ENCODE measurements at places on chromosomes 7 and 10.

GRCh38 chr7:7416031-7416858 is 119.4 kb downstream of the COL28A1 start:
- DNase-seq: peak; percentile 10

GRCh38 chr7:100840470-100841100 is 11.9 kb upstream of the SLC12A9 start:
- no peak for DNase-seq

DNA sequence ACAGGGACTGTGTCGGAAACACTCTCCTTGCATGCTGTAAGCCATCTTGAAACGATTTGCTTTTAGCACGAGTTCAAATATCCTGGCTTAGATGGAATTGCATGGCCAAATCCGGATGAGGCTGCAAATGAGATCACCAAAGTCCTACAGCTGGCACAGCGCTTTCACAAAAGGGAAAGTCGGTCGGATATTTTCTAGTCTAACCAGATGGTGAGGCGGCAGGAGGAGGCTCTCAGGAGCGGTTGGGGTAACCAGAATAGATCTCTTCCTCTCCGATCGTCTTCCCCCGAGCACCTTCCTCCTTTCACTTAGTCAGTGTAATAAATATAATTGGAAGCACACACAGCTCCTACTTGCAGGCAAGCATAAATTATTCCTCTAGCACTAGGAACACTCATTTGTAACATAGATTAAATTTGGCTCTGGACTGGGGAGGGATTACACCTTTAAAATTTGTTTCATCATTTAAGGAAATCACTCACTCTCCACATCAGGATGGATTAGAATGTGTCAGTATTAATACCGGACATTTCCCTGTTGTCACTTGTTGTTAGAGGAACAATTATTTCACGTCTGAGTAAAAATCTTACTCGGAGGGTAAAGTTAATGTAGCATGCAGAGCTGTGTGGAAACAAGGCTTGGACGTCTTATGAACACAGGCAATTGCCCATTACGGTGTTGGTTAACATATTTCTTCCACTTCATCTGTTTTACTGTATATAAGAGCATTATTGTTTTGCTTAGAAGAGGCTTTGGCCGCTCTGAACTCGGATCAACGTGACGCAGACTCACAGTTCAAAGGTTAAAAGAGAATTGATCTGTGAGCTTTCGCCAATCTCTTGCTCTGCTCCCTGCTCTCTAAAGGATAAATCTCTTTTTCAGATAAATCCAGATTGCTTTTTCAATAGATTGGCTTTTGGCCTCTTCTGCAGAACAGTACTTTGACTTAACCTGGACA is 857.9 kb downstream of the TYW1 start:
- DNase-seq: no peak

GRCh38 chr7:15086862-15087261 is 184.3 kb upstream of the DGKB start:
- DNase-seq: no peak

DNA sequence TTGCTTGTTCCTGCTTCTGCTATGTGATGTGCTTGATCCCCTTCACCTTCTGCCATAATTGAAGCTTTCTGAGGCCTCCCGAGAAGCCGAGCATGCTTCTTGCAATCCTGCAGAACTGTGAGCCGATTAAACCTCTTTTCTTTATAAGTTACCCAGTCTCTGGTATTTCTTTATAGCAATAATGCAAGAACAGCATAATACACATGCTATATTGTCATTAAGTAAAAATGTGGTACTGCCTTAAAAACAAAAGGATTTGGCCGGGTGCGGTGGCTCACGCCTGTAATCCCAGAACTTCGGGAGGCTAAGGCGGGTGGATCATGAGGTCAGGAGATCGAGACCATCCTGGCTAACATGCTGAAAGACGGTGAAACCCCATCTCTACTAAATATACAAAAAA is 59.6 kb upstream of the ANAPC16 start:
- no peak for DNase-seq

DNA sequence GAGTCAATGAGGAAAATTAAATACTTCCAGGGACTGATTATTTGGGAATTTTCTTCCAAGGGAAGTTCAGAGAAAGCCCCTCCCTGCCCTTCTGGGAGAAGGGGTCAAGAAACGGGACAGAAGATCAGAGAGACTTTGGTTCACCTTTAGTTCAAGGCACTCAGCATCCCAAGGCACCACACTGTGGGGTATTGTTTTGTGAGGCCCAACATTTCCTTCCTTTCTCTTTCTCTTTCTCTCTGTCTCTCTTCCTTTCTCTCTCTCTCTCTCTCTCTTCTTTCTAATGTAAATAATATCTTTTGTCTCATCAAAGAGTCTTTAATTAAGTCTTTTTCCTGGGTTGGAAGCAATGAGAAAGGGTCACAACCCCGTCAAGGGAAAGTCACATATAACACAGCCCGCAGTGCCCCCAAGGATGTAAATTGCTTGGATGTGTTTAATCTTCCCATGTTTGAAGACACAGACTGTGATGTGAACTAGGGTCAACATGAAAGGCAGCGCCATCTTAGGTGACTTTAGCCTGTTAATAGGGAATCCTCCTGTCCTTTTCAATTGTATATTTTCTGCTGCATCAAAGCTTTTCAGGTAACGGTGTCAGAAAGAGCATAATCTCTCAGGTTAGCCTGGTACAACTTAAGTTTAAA is 983.3 kb upstream of the C7orf33 start:
- no peak for DNase-seq

GRCh38 chr7:12584930-12585329 is 14.4 kb downstream of the SCIN start:
- DNase-seq: no peak

- DNase-seq: no peak
These were observed 48.9 kb upstream of the PDCD4 start for GRCh38 chr10:110822712-110823311.

- no peak for DNase-seq
These were observed 414.7 kb upstream of the SEMA3C start for GRCh38 chr7:81333536-81333935.

GRCh38 chr10:61153771-61154170 is 209.8 kb upstream of the RHOBTB1 start:
- no peak for DNase-seq

DNA sequence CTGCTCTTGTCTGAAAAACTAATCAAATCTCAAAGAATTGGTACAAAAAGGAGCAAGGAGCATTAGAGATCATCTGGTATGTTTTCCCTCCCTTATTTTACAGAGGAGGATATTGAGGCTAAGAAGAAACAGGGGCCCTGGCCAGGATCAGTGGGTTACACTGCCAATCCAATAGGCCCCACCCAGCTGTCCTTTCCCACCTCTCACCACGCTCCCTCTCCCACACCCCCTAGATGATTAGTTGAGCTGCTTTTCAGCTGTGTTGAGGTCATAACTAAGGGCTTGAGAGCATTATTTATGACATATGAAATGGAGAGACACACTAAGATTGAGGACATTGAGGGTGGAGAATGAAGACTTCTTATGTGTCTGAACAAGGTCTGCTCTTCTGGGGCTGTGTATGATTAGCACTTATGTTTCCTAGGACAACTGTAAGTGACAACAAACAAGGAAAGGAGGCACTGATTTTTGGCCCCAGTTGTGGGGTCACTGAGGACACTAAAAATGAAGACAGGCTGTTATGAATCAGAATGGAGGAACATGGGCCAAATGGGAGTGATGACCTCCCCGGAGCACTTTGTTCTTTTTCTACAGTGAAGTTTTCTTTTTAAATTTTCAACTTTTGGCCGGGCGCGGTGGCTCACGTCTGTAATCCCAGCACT is 26.5 kb downstream of the VWA2 start:
- no peak for DNase-seq

DNA sequence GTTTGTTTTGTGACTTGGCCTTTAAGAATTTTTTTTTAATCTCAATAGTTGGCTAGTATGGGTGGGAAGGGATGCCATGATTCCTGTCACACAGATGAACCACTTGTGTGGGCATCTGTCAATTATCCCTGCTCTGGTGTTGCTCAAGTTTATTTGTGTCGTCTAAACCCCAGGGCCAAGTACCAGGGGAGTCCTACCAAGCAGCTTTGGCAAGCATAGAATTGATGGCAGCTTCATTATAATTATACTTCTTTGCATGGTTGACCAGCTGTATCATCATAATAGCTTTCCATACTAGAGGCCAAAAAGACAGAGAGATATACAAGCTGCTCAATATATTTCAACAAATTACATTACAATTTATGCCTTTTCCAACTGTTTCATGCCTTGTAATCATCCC is 30.4 kb downstream of the SUGCT start:
- no peak for DNase-seq

- no peak for DNase-seq
These were observed 25.9 kb downstream of the GPRIN2 start for GRCh38 chr10:46530249-46531186.

GRCh38 chr7:143171697-143172096 is 11.5 kb upstream of the TAS2R39 start:
- no peak for DNase-seq

- no peak for DNase-seq
These were observed 196.7 kb upstream of the TMEM72 start for GRCh38 chr10:44714451-44714850.

GRCh38 chr10:45308707-45309106 is 6.7 kb downstream of the OR13A1 start:
- DNase-seq: no peak

- no peak for DNase-seq
These were observed 383.5 kb downstream of the SFMBT2 start for GRCh38 chr10:7027237-7027912.

- no peak for DNase-seq
These were observed 56.4 kb upstream of the PFKP start for GRCh38 chr10:3010816-3011460.

DNA sequence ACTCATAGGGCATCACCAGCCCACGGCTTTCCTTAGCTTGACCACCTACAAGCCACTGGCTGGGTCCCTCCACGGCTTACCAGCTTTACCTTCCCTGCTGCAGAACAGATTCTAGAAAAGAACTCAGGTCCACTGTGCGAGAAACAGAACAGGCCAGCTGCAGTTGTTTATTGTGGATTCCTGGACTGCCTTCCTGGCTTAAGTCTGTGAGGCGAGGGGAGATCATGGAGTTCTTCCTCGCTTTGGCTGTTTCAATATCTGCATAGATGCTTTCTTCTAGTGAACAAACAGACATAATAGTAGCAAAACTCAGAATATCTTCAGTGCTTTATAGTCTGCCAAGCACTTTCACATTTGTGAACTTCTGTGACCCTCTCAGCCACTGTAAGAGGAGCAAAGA is 162.9 kb upstream of the HABP2 start:
- no peak for DNase-seq

- DNase-seq: no peak
These were observed 37.4 kb downstream of the SMNDC1 start for GRCh38 chr10:110267276-110267675.

GRCh38 chr7:74454021-74454924 is 567 bp downstream of the GTF2IRD1 start:
- no peak for DNase-seq

- no peak for DNase-seq
These were observed 113.1 kb downstream of the CPED1 start for GRCh38 chr7:121101621-121102020.

GRCh38 chr7:127813991-127814541 is 162.1 kb downstream of the SND1 start:
- DNase-seq: no peak

DNA sequence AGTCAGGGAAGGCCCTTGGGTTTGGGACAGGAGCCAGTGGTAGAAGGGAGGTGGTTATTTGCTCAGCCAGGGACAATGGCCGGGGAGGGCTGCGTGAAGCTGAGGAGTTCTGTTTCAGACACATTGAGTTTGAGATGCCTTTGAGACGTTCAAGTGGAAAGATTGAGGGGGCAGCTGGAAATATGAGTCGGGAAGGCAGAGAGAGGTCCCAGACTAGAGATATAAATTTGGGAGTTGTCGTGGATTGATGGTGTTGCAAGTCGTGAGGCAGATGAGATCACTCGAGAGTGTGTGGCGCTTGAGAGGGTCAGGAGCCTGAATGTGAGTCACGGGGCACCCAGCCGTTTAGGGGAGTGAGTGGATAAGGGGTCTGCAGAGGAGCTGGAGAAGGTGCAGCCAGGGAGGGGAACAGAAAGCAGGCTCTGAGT is 73.3 kb downstream of the ZMIZ1 start:
- DNase-seq: no peak

DNA sequence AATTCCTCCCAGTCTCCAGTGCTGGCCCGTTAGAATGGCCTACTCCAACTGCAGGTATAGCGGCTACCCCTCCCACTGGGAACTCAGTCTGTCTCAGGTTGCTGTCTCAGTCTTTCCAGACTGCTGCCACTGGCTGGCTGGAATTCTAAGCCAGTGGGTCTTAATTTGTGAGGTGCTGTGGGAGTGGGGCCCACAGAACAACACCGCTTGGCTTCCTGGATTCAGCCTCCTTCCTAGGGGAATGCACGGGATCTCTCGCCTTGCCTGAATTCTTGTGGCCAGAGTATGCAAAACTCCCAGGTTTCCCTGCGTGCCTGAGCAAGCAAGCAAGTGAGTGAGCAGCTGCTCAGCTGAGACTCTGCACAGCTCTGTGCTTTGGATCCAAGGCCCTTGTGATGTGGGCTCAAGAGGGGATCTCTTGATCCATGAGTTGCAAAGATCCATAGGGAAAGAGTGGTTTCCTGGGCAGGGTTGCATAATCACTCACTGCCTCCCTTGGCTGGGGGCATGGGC is 41.5 kb upstream of the GPR141 start:
- DNase-seq: no peak

DNA sequence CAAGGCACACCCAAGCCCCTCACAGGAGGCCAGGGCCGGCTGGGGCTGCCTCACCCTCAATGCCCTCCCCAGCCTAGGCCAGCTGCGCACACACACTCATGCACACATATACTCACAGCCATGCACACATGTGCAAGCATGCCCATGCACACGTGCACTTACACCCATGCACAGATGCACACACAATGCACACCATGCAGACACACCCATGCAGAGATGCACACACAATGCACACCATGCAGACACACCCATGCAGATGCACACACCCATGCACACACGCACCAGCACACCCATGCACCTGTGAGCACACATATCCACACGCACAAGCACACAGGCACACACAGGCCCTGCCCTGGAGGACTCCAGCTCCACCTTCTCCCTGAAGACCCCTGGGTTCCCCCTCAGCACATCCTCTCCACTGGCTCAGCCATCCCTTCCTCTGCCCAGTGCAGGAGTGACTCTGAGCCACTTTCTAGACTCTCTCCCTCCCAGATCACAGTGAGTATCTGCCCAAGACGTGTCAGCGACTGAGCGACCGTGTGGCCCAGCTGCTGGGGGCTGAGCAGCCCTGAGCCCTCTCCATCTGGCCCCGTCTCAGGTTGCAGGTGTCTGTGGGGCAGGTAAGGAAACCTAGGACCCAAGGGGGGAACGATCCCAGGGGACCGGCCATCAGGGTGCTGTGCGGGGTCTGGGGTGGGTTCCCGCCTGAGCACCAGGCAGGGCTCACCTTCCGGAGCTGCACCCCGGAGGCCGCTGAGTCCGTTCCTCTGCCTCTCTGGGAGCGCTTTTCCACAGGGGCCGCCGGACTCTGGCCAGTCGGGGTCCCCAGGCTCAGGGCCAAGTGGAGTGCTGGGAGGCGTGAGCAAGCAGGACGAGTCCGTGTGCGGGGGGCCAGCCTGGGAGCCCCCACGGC is 25.8 kb downstream of the AP5Z1 start:
- DNase-seq: no peak
